Activated T-cell treated with anti-CD3 and anti-CD28 coated beads, Interleukin-2, amount 50 U/mL, for 48 hours (primary cell): ENCODE measurements at places on chromosomes 1 and 21.

DNA sequence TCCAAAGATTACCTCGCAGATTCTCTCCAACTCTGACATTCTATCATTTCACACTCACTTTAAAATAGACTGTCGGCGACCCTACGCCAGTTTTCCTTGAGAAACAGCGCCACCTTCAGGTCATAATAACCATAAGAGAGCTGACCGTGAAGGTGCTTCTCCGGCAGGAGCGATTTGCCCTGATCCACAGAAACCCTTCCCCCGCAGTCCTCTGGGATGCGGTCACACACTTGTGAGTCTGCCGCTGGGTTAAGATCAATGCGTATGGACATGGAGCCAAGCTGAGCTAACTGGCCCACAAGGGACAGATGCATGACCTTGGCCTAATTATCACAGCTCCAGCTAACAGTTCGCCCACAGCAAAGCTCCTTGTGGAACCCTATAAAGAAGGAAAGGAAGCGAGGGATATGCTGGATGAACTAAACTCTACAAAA is 32.8 kb upstream of the IFNAR2 start:
- peak; percentile 58 for DNase-seq

DNA sequence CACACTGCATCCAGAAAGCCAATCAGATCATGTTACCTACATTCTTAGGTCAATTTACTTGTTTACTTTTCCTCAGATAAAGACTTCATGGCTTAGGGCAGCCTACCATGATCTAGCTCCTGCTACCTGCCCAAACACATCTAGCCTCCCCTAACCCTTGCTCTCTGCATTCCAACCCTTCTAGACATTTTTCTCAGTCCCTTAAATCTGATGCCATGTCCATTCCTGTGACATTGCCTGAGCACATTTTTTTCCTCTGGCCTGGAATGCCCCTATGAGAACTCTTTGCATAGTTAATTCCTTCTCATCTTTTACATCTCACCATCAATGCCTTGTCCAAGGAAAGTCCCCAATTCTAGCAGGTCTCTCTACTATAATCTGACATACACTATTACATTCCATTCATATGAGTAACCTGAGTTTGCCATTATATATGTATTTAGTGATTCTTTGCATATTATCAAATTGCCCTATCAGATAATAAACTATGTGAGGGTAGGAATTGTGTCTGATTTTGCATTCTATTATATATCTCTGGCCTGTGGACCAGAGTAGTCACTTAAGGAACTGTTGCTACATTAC is 166.9 kb downstream of the COL11A1 start:
- DNase-seq: no peak

- DNase-seq: no peak
Measured at GRCh38 chr1:28538286-28538685, 14.6 kb upstream of the TRNAU1AP start.

DNA sequence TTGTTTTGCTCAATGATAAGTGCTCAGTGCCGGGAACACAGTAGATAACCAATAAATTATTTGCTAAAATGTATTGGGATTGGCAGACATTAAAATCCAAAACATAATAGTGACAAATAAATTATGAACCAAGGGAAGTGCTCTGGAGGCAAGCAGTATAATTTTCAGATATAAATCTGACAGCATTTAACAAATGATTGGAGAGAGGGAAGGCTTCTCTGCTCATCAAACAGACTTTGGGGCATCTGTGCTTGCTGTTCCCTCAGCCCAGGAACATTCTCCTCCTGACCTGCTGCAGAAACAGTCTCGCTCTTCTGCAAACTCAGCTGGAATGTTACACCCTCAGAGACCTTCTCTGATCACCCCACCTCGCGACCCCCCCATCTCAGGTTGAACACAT is 2.2 kb downstream of the CD46 start:
- DNase-seq: no peak

- DNase-seq: no peak
Measured at GRCh38 chr1:177170756-177171535, at the start of gene BRINP2. TSS of gene BRINP2 (plus strand) at chr1:177170958. CDS start at chr1:177229877, 58,919 bp downstream.

GRCh38 chr1:21822349-21822748 is 10.3 kb downstream of the LDLRAD2 start:
- DNase-seq: no peak

DNA sequence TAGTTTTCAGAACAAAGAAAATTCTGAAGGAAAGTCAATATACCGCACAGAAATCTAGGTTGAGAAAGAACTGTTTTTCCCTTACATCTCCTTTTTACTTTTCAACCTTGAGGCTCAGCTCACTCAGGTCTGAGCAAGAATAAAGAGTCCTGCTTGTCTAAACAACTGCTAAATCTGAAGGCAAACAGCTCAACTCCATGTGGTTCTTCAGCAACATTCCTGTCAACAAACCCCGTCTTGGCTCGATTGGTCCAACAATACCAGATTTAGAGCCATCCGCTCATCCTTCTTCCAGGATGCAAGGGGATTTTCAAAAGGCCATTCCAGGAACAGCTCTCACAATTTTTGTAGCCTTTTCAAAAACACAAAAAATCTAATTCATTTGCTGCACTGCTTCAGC is 119.8 kb downstream of the HLCS start:
- DNase-seq: no peak

- DNase-seq: no peak
Measured at GRCh38 chr1:171663854-171664575, 11.5 kb upstream of the MYOC start.

GRCh38 chr1:36735939-36736730 is 253.4 kb upstream of the CSF3R start:
- DNase-seq: no peak

DNA sequence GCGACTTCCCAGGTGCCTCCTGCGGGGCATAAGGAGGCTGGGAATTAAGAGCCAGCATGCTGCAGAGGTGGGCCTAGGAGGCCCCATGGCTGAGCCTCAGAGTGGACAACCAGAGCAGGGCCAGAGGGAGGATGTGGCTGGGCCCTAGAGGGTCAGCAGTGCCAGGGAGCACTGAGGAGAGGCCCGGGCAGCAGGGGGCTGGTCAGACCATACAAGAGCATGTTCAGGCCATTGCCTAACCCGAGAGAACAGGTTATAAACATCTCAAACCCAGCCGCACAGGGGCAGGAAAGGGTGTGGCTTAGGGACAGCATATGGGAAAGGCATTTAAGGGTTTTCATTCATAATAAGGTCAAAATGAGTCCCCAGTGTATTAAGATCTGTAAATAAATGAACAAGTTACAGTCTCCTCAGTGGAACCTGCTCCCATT is 51.1 kb downstream of the IER5 start:
- no peak for DNase-seq

DNA sequence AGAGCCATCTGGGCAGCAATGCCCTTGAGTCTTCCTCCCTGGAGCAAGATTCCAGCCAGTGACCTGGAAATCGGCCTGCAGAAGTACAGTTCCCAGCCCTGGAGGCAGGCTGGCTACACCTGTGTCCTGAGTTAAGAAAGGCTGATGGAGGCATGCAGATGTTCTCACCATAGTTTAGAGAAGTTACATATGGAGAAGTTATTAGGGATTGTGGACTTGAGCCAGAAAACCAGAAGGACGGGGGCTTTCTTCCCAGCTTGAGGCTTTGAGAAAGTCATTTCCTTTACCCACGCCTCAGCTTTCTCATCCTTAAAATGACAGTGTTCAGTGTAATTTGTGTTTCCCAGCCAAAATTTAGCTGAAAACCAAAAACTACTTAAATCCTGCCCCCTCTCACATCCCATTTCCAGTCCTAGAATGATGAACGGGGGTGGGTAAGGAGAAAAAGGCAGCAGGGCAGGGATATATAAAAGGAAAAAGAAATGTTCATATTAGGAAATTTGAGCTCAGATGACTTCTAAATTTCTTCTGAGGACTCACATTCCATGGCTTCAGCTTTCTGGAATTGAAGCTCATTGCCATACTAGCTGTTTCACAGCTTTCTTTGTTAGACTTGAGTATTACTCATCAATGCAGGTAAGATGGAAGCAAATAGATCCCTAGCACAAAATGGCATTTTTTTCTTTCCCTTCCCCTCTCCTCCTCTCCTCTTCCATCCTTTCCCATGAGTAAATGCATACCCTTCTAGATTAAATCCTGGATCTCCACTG is 14.4 kb upstream of the C8B start:
- DNase-seq: no peak

DNA sequence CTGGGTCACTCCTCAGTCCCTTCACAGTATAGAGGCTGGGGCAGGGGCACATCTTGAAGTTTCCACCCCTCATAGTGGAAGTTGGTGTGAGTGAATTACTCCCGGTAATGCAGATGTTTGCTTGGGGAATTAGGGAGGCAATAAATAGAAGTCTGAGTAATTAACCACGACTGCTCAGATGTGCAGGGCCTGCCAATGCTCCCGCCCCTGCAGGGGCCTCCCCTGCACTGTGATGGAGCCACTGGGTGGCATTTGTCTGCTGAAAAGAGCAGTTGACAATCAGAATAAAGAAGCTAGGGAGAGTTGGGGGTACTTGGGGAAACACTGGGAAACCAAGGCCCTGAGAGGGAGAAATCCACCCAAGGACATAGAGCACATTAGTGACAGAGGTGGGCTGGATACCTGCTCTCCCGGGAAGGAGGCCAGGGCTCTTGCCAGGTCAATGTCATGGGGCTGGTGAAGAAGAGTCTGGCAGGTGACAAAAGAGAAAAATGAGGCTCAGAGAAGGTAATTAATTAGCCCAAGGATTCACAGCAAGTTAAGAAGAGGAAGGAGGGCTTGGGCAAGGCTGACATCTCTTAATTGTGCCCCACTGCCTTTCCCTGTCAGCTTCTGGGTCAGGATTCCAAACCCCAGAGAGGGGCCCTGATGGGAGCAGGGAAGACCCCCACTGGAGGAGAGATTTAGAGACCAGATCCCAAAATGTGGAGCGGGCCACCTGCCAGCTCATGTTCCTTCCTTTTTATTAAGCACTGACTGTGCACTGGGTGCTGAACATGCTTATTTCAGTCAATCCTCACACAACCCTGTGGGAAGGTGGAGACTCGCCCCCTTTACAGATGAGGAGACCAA is 436.2 kb downstream of the MATN1 start:
- DNase-seq: no peak

GRCh38 chr1:28591708-28592320 is at the start of gene RAB42:
TSS of gene RAB42 (plus strand) at chr1:28592265. CDS start at chr1:28592512, 247 bp downstream.
- no peak for DNase-seq

DNA sequence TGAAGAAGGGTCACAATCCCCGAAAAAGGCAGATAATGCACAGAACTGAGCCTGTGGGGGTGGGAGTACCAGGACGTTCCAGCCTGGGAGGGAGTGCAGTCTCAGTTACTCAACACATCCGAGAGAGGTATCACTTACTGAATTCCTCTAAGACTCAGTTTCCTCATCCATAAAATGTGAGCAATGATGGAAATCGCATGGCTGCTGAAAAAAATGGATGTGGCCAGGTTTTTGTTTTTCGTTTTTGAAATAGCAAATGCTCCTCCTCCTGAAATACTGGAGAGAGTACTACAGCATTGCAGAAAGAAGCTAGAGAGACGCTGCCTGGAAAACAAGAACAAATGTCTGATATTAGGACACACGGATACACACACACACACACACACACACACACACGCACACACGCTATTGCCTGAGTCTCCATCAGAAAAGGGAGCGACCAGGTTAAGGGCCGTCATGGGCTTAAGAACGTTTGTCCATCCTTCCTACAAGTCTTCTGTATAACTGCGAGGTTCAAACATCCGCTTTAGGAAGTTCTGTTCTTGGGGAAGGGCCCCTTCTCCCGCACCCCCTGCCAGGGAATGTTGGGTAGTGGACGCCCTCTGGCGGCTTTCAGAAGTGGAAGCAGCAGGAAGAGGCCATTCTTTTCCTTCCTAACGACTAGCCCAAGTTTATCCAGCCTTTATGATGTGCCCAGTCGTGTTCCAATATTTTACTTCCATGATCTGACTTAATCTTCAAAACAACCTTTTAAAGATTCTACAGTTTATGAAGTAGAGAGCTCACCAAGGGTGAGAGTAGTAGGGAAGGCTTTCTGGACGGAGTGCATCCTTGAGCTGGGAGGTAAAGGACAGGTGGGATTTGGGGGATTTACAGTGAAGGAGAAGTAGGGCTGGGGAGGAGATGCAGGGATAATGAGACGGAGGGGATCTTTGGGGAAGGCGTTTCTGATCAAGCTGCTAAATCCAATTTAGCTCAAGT is 699 bp upstream of the NES start:
- DNase-seq: peak; percentile 62

- DNase-seq: peak; percentile 64
Measured at GRCh38 chr1:152013664-152014237, 20.1 kb upstream of the S100A10 start.

GRCh38 chr1:107138767-107139445 is 1.9 kb upstream of the NTNG1 start:
- no peak for DNase-seq

- no peak for DNase-seq
Measured at GRCh38 chr1:174401075-174401474, 46.7 kb upstream of the GPR52 start.

GRCh38 chr1:21525340-21525717 is 16.1 kb downstream of the ALPL start:
- no peak for DNase-seq

GRCh38 chr1:54396261-54396933 is 9.8 kb downstream of the SSBP3 start:
- DNase-seq: no peak

DNA sequence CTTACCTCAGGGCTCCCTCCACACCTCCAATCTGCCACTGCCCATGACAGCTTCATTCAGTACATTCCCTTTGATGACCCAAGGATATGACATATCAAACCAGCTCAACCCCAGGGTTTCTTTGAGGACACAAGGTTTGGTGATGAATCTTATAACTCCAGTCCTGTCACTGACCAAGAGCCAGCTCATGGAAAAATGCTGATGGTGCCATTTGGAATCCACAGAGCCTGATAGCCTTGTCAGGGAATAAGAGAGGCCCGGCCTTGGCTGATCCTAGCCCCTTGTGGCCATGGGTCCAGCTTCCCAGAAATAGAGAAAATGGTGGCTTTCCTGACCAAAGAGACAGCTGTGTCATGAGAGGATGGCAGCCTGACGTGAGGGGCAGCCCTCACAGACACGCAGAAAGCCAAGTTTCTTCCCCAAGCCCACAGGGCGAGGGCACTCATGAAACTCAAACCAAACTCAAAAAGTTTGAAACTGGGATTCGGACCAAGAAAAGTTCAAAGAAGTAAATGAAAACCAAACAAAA is 75.4 kb downstream of the SH3BGR start:
- no peak for DNase-seq

DNA sequence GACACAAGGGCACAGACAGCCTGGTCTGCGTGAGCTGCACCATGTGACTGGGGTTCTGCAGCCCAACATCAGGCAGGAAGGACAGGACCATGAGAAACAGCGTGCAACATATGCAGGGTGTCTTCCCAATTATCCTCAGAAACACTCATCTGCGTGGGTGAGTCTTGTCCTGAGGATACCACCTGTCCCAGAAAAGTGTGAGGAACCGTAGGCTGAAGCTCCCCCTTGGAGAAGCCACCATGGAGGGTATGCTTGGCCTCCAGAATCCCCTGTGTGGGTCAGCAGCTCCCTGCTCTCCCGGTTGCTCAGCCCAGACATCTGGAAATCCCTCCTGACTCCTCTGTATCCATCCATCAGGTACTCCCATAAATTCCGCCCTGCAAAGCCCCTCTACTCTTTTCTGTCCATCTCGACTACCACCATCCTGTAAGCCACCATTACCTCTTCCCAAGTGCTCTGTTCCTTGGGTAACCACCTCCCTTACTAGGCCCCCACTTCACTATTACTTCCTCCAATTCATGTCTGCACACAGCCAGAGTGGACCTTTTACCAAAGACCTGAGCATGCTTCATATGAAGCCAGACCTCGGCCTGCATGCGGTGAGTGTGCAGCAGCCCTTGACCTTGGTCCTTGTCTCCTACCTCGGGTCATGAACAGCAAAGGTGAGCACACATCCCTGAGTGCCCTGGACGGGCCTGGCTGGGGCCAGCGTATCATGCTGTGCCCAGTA is 33.0 kb downstream of the ETS2 start:
- no peak for DNase-seq

- no peak for DNase-seq
Measured at GRCh38 chr1:26785611-26786436, 1.9 kb upstream of the PIGV start.
